ENCODE measurements at places on chromosomes 1 and 21. TPM values are rescaled to one million over a fixed set of nuclear protein-coding genes. Genes with fewer than 3 reads are reported as not detected.

KCNJ15 gene
- polyA plus RNA-seq: not detected

CDA gene
- 0.57 TPM for polyA plus RNA-seq

- DNase-seq: no peak
Observed at GRCh38 chr1:25805863-25806225, 5.9 kb downstream of the SELENON start.

SPATA46 gene
- not detected for polyA plus RNA-seq

ORC1 gene
- polyA plus RNA-seq: 1.2 TPM

S100A7 gene
- polyA plus RNA-seq: not detected

DNA sequence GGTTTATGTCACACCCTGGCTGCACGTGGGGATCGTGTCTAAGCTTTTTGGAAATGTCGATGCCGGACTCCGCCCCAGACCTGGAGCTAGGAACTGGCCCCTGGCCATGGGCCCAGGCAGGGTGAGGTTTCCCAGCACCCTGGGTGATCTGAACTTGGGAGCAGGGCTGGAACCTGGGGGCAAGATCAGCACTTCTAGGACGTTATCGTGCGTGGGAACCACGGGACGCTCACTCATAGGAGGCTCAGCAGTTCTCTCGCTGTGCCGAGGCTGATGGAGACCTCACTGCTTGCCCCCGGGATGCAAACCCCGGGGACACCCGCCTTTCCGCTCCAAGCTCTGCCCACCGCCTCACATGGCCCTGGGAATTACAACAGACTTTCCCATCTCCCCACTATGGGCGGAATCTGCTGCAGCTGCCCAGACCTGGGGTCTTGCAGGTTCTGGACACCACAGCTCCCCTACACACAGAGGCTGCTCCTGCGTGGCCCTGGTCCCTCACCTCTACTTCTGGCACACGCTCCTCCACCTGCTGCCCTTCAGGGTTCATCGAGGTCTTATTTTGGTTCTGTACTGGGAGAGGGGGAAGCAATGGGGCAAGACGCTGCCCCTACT is 35.9 kb downstream of the COL18A1 start:
- DNase-seq: no peak

SYT2 gene
- not detected for polyA plus RNA-seq

GPR3 gene
- polyA plus RNA-seq: 0.07 TPM

- DNase-seq: peak; percentile 92
Observed at GRCh38 chr21:33434770-33435360, 31.7 kb downstream of the IFNGR2 start.

DNA sequence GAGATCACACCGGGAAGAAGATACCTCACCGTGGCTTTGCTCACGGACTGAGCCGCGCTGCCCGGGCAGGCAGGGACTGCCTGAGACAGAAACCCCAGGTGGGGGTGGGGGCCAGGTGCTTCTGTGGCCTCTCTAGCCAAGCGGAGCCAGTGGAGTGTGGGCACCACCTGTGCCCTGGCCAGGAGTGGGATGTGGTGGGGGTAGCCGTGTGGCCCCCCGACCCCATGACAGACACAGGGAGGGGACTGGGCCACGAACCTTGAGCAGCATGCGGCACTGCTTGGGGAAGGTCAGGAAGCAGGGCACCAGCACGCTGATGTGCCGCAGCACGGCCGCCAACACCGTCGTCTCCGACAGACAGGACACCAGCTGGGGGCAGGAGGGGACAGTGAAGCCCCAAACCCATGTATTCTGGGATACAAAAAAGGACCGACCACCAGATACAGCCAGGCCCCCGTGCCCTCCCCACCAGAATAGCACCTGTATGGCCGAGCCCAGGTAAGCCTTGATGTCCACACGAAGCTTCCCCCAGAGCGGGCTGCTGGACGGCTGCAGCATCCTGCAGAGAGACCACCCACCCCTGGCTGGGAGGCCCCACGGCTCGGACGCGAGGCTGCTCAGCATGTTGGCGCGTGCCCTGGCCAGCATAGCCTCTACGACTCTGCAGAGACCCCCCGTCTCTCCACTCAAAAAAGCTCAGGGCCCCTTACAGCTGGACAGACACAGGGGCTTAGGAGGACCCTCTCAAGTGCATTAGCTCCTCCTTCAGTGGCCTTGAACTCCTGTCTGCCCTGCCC is 5.3 kb downstream of the NOC2L start:
- DNase-seq: no peak

XKR8 gene
- 10.3 TPM for polyA plus RNA-seq

GRCh38 chr1:201506092-201506491 is 831 bp downstream of the CSRP1 start:
- no peak for DNase-seq

DNA sequence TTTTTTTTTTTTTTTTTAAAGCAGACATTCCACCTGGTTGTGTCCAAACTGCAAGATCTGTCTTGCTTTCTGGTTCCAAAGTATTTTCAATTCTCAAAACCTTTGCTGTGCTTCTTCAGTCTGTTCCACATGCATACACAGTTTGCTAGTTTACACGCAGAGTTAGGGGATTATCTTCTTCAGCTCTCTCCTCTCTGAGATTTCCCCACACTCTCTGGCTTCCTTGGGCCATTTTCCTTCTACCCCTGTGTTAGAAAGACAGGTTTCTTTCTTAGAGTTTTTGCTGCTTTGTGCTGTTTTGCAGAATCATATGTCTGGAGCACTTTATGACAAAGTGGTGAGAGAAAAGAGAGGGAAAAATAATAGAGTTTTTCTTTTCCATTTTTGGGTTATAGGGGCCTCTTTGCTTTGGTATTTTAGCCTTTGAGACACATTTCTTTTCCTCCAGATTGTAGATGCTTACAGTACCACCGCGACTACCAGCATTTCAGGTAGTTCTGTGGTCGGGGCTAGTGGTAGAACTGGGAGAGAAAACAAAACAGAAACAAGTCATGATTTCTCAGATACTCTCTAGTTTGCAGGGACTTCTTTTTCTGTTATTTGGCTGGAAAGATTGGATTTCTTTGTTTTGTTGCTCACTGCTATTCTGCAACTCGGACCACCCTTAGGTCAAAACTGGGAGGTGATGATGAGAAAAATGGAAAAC is 66.3 kb downstream of the RABGAP1L start:
- DNase-seq: no peak

DNA sequence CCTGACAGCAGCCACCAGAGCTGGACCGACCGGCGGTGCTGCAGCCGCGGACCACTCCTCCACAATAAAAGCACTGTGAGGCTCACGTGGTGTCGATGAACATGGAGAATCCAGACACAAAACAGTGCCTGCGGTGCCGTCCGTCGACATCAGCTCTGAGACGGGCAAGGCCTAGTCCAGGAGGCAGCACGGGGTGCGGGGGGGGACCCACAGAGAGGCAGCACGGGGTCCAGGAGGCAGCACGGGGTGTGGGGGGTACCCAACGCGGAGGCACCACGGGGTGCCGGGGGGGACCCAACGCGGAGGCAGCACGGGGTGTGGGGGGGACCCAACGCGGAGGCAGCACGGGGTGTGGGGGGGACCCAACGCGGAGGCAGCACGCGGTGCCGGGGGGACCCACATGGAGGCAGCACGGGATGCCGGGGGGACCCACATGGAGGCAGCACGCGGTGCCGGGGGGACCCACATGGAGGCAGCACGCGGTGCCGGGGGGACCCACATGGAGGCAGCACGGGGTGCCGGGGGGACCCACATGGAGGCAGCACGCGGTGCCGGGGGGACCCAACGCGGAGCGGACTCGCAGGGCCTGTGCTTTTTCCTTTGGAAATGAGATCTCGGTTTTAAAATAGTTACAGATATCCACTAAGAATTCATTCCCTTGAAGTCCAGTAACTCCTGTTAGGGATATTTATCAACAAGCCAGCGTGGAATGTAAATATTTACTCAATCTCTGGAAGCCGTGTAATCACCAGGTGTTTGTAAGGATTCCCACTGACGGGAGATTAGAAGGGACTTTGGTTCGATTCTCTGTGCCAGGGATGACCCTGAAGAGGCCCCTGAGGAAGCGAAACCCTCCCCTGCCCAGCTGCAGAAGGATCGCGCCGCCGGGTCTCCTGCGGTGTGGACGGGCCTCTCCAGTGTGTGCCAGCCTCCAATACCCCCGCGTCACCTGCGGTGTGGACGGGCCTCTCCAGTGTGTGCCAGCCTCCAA is 52.1 kb downstream of the COL6A1 start:
- no peak for DNase-seq

GRCh38 chr21:39451332-39452206 is at the start of gene SH3BGR:
SH3BGR (plus strand) TSS chr21:39451970; CDS start chr21:39452097, 127 bp downstream.
- no peak for DNase-seq

CFHR2 gene
- not detected for polyA plus RNA-seq

- no peak for DNase-seq
Observed at GRCh38 chr1:243465738-243466137, 209.9 kb downstream of the SDCCAG8 start.

DNA sequence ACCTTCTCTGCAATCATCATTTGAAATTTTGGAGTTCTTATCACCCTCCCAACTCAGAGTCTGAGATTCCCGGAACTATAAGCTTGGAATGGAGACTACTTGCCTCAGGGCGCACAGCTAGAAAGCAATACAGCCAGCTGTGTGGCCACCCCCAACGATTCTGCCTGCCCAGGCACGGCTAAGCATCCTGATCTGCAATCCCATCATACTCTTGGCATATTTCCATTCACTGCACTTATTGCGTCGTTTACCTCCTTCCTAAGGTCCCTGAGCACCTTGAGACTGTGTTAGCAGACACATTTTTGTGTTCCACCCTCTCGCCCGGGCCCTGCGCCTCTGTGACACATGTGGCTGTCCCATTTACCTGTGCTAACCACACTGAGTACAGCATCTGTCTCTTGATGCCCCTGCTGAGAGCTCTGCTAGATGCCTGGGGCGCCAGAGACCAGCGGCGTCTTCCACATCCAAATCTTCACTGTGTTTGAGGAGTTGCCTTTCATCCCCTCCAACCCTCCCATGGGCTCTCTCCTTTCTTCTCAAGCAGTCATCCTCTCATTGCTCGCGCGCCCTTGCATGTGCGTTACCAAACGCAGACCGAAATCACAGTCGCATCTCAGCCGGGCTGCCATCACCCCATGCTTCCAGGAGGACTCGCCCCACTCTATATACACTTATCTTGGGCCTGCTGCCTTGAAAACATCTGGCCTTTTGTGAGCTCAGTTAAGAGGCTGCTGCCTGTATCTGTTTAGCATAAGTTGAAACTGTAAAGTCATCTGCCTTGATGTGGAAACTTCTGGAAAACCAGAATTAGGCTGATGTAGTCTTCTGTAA is 3.5 kb upstream of the CLDN19 start:
- no peak for DNase-seq

GRCh38 chr21:42114646-42115045 is 43.5 kb downstream of the UMODL1 start:
- DNase-seq: no peak

DNA sequence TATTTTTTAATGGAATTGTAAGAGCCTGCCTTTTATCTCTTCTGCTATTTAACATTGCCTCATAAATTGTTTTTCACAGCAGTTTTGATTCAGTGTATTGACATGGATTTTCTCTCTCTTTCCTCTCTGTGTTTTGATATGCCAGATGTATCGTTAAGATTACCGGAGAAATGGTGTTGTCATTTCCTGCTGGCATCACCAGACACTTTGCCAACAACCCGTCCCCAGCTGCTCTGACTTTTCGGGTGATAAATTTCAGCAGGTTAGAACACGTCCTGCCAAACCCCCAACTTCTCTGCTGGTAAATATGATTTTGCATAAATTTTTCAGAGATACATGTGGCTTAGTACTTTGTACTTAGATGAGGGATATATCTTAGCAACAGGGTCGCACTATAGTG is 23.1 kb upstream of the DYNLT5 start:
- peak; percentile 32 for DNase-seq

DNA sequence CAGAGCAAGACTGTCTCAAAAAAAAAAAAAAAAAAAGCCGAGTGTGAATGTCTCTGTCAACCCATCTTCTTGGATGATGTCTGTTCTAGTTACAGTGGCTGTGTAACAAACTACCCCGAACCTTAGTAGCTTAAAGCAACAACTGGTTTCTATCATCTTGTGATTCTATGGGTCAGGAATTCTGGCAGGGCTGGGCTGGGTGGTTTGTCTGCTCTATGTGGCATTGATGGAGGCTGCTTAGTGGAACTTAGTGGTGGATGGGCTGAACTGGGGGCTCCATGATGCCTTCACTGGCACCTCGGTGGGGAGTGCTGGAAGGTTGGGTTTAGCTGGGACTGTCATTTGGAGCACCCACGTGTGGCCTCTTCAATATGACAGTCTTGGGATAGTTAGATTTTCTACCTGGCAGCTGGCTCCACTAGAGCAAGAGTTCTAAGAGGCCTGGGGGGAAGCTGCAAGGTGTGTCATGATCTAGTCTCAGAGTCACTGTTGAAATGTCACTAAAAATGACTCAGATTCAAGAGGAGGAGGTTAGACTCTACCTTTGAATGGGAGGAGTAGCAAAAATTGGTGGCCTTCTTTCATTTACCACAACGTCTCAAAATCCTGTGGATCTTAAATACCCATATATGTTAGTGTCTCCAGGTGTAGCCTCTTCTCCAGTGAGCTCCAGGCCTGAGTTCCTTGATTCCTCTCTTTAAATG is 18.6 kb downstream of the ACOT11 start:
- DNase-seq: no peak

AKNAD1 gene
- not detected for polyA plus RNA-seq

DNA sequence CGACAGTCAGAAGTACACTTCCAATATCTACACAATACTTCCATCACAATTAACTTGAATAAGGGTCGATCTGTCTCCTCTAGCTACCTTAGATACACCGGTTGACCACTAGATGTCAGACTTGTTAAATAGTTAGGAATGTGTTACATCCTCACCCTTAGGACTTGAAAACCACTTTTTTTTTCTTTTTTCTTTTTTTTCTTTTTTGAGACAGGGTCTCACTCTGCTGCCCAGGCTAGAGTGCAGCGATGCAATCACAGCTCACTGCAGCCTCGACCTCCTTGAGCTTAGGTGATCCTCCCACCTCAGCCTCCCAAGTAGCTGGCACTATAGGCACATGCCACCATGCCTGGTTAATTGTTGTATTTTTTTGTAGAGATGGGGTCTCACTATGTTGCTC is 120.4 kb upstream of the GREM2 start:
- DNase-seq: no peak

DNA sequence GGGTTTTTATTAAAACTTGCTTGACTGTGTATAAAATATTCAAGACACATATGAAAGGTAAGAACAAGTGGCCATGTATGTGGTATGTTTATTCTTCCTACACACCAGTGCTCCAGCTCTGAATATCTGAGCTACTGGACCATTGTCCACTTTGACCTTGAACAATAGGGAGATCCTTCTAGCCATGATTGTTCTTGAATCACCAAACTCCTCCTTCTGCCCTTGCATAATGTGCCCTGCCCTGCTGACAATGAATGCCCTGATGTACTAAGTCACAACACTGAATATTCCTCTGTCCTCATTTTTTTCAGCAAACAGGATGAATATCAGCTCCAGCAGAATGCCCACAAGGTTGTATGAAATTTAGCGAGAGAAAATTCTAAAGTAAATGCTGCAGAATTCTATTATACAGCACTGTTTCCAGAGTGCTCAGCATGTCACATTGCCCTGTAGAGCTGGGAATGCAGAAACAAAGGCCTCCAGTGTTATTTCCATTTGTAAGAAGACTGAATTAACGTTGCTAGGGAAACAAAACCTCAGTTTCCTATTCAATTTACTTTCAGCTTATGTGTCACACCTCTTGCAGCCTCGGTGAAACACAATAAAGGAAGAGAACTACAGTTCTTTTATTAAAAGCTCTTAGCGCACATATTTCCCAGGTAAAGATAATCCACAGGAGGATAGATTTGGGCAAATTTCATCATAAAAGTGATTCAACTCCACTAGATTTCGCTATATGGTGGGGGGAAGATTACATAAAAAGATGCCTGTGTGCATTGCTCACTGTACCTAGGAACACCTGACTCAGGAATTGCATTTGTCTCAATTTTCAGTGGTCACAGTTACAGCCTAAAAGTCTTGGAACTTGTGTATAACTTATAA is 187.4 kb upstream of the ATP1B1 start:
- no peak for DNase-seq

Data from CD4-positive, CD25-positive, alpha-beta regulatory T cell (primary cell).